Stimulated activated CD8-positive, alpha-beta memory T cell treated with anti-CD3 and anti-CD28 coated beads, Interleukin-4, amount 100 ng/mL, for 4 hours (primary cell): ENCODE measurements at places on chromosomes 7 and 10.
A peak's percentile ranks its signal among the peaks of the same experiment; 100 is the strongest.

DNA sequence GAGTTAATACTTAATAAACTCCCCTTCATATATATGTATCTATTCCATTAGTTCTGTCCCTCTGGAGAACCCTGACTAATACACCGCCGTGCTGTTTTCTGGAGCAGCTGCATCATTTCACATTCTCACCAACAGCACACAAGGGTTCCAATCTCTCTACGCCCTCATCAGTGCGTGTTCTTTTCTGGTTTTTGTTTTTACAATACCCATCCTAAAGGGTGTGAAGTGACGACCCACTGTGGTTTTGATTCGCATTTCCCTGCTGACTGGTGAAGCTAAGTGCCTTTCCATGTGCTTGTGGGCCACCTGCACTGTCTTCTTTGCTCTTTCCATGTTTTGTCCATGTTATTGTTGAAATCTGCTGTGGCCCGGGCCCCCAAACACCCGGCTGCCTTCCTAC is 11.0 kb upstream of the INSIG1 start:
- no peak for DNase-seq

- no peak for DNase-seq
Measured at GRCh38 chr10:1375346-1376170, 319.4 kb downstream of the WDR37 start.

- DNase-seq: no peak
Measured at GRCh38 chr10:72541337-72541736, 84.5 kb downstream of the MICU1 start.

DNA sequence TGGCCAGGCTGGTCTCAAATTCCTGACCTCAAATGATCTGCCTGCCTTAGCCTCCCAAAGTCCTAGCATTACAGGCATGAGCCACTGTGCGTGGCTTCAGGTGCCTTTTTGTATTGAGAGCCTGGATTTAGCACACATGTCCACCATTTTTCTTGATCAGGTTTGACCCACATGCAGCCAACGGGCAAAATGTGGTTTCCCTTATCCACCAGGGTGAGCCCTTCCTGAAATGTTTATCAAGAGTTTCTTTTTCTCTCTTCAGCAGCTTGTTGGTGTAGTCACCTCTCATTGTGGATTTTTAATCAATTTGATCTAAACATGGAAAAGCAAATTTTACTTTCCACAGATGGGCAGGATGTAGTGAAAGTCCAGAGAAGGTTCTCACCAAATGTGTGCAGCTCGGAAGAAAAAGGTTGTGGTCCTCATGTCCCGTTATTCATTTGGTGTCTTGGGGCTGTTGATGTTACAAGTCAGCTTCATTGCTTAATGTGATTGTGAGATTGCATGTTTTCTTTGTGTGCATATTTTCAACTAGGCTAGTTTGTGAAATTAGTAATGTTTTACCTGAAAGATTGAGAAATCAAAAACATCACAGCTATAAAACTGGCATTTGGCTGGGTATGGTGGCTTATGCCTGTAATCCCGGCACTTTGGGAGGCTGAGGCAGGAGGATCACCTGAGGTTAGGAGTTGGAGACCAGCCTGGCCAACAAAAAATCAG is 28.9 kb downstream of the GUSB start:
- DNase-seq: no peak

DNA sequence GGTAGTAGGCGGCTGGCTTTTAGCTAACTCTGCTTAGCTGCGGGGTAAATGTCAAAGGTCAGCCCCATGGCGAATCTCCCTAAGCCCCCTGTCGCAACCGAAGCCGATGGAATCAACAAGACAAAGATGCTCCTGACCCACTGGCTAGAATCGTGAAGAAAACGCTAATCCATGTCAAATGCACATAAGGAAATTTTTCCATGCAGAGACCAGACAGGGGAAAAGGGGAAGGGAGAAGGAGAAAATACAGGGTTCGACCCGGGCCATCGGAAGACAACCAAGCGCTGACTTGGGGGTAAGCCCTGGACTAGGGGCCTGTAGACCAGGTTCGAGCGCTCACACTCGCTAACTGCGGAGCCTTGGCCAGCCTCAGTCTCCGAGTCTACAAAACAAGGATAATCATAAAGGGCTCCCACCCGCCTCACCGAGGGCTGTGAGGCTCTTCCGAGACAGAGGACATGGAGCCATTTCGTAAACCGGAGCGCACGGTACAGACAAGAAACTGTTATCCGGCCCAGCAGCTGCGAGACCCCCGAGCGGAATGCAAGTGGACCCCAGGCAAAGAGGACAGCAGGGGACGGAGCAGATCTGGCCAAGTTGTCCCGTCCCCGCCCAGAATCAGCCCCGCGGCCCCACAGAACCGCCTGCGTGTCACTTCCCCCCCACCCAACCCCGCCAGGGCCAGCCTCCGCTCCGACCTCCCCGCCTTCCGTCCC is 507 bp downstream of the SAR1A start:
- DNase-seq: no peak

- no peak for DNase-seq
Measured at GRCh38 chr7:129923709-129924108, 29.1 kb downstream of the UBE2H start.

GRCh38 chr10:69270990-69271389 is 7.3 kb upstream of the HK1 start:
- DNase-seq: no peak

DNA sequence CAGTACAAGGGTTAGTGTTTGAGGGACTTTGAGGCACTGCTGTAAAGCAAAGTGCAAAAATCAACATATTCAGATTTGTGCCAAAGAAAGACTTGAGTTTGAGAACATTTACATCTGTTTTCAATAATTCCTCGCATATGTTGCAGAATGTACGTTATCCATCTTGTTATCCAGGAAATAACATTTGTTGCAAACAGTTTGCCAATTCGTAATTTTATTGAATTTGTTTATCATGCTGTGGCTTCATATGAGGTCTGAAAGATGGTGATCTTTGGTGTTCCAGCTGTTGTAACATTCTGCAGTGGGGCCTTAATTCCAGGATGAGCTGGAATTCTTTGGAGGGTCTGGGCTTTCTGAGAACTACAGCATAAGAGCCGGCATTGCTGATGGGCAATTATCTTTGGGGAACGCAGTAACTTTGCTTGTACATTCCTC is 396.2 kb downstream of the LRMDA start:
- no peak for DNase-seq

DNA sequence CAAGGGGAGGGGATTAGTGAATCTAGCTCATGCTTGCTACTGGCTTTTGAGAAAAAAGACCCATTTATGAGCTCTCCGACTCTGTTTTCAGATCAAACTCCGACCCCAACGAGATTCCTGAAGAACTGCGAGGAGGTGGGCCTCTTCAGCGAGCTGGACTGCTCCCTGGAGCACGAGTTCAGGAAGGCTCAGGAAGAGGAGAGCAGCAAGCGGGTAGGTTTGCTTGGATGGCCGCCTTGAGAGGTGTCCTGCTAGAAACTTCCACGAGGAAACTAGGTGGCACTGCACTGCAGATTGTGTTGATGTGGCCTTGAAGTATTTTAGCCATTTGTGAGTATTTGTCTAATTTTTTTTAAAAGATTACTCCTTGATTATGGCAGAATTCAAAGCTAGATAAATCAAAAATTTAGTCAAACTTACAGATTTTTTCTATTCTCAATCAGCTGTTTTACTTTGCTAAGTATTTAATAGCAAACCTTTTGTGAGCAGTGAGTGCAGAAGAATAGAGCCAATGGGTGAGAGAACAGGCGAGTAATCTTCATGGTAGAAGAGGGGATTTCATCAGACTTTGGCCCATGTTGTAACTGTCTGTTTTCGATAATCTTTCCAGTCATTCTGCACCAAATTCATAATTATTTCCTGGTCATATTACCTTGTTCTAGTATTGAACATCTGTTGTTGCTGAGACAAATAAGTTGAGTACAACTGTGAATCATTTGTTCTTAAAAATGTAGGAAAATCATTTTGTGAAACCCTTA is 95.4 kb downstream of the CREB5 start:
- DNase-seq: no peak

GRCh38 chr10:53209944-53210611 is 437.5 kb upstream of the MBL2 start:
- no peak for DNase-seq

DNA sequence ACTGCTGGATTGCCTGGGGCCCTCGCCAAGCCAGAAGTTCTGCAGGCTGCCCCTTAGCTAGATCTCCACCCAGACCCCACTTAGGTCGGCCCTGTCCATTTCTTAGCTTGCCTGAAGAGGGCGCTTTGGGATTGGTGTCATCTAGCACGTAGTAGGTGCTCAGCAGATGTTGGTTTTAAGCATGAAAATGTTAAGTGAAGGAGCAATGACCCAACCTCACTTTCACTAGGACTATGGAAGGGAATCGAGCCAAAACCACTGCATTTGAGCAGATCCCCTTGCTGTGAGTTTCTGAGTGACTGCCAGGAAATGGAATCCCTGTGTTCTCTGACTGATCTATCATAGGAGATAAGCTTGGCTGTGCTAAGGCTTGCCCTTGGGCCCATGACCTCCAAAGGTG is 131.7 kb upstream of the EEPD1 start:
- no peak for DNase-seq

DNA sequence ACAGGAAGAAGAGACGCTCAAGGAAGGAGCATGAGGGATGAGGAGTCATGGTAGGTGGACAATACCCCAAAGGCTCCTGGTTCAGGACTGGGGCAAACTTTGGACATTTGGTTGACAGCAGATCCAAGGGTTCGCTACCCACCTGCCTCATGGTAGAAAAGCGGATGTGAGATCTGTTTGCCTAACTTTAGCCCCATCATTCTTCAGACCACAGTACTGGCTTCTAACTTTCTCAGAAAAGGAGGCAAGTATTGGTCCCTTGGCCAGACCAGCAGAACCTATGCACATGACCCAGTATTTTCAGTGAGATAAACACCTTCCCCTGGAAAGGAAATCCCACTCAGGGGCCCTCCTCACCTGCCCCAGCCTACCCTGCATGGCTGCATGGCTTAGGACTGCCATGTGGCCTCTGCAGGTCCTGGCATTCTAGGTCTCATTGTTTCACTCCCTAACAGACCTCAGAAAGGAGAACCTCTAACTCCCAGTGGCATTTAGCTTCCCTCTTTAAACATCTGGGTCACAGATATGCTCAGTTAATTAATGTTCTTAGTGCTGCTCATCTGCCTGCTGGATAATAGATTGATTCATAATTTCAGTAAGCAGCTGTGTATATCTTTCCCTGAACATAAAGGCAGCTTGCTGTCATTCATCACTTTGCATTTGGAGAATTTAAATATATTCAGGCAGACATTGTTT is 574.1 kb downstream of the GALNT17 start:
- DNase-seq: no peak

- DNase-seq: no peak
Measured at GRCh38 chr10:104066945-104067344, 18.7 kb downstream of the COL17A1 start.

DNA sequence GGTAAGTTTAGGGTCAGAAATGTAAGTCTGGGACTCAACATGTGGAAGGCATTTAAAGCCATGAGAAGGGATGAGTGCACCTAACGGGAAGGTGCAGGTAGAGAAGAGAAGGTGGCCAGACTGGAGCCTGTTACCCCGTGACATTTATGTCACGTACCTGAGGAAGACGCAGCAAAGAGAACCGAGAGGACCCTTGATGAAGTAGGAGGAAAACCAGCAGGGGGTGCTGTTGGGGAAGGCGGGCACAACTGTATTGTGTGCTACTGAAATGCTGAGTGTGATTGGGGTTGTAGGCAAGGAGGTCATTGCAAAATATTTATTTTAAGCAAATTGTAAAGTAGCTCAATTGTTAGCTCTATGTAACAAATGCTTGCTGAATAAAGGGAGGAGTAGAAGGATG is 338.2 kb upstream of the PRKCQ start:
- DNase-seq: peak; percentile 72

GRCh38 chr10:71635867-71636266 is 83.7 kb downstream of the C10orf105 start:
- DNase-seq: no peak

- DNase-seq: no peak
Measured at GRCh38 chr10:26436848-26437247, 1.3 kb upstream of the APBB1IP start.

DNA sequence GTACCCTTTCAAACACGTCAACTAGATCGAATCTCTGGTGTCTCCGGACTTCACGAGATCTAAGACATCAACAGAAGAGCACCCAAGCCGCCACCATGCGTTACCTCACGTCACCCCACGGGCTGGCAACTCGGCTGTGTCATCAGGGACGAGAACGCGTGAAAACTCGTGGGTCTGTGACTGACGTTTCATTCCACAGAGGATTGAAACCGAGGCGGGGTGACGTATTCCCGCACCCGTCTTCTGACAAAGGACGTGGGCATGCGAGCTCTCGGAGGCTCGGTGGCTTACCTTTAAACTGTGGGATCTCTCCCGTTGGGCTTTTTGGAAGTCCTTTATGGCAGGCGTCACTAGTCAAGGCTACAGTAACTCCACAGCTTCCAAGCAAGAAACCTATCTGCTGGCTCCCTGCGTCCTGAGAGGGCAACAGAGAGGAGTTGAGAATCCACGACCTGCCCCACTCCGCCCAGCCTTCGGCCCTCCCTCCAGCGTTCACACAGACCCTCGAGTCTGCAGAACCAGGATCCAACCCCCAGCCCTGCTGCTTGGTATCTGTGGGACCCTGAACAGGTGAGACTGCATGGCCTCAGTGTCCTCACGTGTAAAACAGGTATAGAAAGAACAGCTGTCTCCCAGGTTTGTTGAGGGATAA is 255.3 kb downstream of the ZMYND11 start:
- no peak for DNase-seq

- DNase-seq: no peak
Measured at GRCh38 chr7:150369748-150370501, 1.3 kb downstream of the REPIN1 start.

GRCh38 chr7:94639384-94639783 is 16.5 kb downstream of the SGCE start:
- DNase-seq: no peak

DNA sequence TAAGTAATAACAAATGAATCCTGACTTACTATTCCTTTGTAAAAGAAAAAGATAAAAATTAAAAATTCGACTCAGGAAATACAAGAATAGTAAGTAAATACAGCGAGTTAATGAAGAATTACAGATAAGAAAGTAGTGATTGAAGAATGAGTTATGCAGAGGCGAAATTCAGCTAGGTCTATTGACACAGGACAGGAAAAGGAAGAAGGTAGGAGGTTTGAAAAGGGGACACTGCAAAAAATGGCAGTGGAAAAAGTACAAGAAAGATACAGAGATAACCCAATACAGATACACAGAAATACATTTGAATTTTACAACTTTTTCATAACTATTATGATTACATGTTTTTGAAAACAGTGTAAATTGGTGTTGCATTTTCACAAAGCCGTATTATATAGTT is 28.0 kb downstream of the JAZF1 start:
- DNase-seq: no peak

DNA sequence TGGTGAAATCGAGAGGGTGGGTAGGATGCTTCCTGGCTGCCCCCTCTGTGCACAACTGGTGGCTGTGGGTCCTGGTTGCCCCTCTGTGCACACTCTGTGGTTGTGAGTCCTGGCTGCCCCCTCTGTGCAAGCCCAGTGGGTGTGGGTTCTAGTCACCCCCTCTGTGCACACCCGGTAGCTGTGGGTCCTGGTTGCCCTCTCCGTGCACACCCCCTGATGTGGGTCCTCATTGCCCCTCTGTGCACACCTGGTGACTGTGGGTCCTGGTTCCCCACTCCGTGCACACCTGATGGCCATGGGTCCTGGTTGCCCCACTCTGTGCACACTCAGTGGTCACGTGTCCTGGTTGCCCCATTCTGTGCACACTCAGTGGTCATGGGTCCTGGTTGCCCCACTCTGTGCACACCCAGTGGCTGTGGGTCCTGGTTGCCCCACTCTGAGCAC is 20.3 kb upstream of the RET start:
- no peak for DNase-seq
